AG08395 (cell line): ENCODE measurements at places on chromosomes 3 and 15.

GRCh38 chr3:116849261-116849688, 139.7 kb downstream of the TUSC7 start:
- DNase-seq: no peak

DNA sequence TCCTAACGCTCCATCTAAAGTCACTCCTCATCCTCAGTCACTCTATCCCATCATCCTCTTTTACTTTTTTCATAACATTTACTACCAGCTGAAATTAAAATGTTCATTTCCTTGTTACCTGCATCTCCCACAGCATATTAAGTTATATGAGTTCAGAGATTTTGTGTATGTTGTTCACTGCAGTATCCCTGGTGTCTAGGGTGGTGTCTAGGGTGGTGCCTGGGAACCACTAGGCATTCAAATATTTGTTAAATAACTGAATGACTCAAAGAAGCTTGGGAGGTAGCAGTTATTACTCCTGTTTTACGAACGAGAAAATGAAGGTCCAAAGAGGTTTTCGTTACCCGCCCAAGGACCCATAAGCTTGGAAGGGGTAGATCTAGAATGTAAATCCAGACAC, 1.9 kb upstream of the C3orf49 start:
- no peak for DNase-seq

GRCh38 chr3:157093096-157093495, 66.9 kb downstream of the CCNL1 start:
- no peak for DNase-seq

DNA sequence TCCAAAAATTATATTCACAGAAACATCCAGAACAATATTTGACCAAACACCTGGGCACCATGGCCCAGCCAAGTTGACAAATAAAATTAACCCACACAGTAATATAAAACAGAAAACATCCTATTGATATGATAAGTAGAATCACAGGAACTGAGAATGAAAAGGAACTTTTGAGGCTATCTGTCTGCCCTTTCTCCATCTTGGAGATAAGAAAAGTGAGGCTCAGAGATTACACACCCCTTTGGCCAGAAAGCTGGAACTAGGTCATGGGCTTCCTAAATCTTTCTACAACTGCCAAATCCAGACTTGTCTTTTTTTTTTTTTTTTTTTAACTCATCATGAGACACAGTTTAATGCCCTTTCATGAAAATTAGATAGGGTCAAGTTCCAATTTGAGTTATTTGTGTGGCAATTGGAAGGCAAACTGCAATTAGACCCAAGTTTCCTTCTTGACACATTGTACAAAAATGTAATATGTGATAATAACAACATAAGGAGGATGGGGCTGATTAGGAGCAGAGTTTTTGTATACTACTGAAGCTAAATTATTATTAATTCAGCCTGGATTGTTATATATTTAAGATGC, 137.2 kb downstream of the RPL22L1 start:
- DNase-seq: peak; percentile 18

- DNase-seq: no peak
Measured at GRCh38 chr3:2568929-2569328, 470.3 kb downstream of the CNTN4 start.

- no peak for DNase-seq
Measured at GRCh38 chr3:14457999-14458398, 55.6 kb downstream of the SLC6A6 start.

GRCh38 chr15:77454265-77454664, 33.6 kb downstream of the HMG20A start:
- DNase-seq: no peak

GRCh38 chr3:151985787-151986430, 112.5 kb downstream of the SUCNR1 start:
- no peak for DNase-seq

- DNase-seq: no peak
Measured at GRCh38 chr15:91609966-91610365, 243.5 kb upstream of the SLCO3A1 start.

DNA sequence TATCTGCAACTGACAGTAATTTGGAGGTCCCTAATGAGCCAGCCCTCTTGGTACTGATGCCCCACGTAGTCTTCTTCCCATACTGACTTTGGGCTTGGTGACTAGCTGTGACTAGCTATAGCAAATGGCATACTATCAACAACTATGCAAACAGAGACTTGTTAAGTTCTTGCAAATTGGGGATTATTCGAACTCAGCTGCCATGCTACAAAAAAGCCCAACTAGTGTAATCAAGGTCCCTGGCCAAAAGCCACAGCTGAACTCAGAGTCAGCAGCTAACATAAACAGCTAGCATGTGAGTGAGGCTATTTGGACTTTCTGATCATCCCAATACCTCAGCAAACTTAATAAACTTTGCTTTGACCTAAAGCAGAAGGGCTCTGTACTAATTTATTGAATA, 121.2 kb upstream of the PLXND1 start:
- DNase-seq: no peak

- no peak for DNase-seq
Measured at GRCh38 chr3:40649346-40649745, 124.6 kb downstream of the ZNF621 start.

- no peak for DNase-seq
Measured at GRCh38 chr3:183270344-183270743, 17.3 kb downstream of the B3GNT5 start.
